Gastroesophageal sphincter (tissue), 4 donors: ENCODE measurements at places on chromosomes 16 and 17. TPM values are rescaled to one million over a fixed set of nuclear protein-coding genes. Genes with fewer than 3 reads are reported as not detected.
A peak's percentile ranks its signal among the peaks of the same experiment; 100 is the strongest.

The IRF8 gene
- 13.7 TPM for total RNA-seq

GRCh38 chr17:64780096-64781013 lies 118.2 kb upstream of the SMURF2 start:
- no peak for ATAC-seq

The HEATR9 gene
- not detected for total RNA-seq

DNA sequence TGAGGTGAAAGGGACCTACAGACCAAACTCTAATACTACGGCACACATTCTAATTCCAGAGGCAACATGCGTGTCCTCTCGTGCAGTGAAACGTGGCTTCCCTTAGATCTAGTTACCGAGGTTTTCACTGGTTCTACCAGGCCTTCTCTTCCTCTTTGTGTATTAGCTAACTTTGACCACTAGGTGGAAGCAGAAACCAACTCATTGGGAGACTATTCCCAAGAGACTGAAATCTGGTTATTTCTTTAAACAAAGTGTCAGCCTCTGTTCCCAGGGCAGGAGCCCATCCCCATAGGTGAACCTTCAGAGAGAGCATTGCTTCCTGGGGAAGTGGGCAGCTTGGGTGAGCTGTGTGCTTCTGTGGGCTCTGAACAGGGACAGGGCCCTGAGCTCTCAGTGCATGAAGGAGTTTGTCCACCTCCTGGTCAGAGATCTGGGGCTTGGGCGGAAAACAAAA lies 19.7 kb upstream of the RCVRN start:
- peak; percentile 59 for ATAC-seq
